Hematopoietic multipotent progenitor cell treated with erythropoietin and hydrocortisone succinate and interleukin-3 and kit ligand, for 8 days (in vitro differentiated cells): ENCODE measurements at places on chromosomes 4 and X.

GRCh38 chr4:183435803-183436202 lies 8.6 kb upstream of the CDKN2AIP start:
- DNase-seq = no peak

DNA sequence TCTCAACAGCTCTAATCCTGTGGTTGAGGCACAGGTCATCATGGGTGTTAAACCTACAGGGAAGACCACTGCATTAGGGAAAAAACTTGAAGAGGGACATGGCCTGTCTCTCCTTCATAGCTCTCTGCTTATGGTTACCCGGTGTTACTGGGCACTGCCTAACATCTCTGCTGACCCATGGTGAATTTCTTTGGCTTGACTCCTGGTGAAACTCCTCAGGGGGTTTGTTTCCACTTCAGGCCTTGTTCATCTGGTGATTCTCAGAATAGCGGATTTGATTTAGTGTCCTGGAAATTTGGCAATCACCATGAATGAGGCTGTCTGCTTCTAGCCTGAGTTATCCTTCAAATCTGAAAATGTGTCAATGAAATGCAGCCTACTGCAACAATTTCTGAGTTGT lies 114.4 kb downstream of the ZNF518B start:
- DNase-seq = no peak

DNA sequence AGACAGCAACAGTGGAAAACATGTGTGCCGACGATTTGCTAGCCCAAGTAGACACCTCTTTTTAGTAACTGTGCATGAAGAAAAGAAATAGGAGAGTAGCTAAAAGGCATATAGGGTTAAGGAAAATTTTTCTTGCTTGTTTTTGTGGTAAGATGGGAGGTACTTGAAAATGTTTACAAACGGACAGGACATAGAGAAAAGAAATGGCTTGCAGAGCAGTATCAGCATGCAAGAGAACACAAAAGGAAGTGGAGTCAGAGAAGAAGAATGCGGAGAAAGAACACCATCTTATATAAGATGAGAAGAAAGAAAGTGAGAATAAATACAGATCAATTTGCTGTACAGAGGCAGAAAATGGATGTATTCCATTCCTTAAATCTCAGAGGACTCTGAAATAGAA lies 263.7 kb upstream of the ETNPPL start:
- no peak for DNase-seq

DNA sequence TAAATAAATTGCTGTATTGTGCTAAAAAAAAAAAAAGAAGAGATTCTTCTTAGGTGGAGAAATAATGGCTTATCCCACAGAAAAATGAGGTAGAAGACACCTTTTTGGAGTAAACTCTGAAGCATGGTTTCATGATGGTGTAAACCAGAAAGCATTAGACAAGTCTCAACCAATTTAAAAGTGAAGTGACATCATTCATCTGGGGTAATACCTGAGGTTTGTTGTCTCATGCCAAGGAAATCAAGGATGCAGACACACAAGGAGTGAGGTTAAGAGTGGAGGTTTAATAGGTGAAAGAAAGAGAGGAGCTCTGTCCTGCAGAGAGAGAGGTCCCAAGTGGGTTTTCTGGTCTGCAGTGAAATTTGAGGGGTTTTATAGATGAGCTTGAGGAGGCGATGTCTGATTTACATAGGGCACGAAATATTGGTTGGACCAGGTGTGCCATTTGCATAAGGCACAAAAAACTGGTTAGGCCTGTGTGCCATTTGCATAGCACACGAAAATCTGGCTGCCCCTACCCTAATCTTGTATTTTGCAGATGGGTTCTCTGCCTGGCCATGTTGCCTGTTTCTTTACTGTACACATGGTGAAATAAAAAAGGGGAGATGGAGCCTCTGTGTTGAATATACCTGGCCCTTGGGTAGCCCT lies 25.0 kb upstream of the CWH43 start:
- DNase-seq = no peak

DNA sequence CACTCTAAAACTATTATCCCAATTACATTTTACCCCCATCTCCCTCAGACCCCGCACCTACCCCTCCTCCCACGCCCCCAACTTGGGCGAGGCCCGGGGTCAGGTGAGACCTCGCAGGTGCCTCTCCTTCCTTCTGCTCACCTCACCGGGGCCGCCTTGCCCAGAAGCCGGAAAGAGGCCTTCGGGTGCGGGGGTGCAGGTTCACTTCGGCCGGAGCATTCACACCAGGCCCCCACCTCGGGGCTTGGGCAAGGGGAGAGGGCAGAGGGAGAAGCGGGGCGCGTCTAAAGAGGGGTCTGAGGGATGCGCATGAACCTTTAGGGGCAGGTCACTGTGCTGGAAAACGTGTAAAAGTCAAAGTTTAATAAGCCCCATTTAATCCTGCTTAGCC lies 427 bp downstream of the ZNF182 start:
- peak; percentile 5 for DNase-seq

DNA sequence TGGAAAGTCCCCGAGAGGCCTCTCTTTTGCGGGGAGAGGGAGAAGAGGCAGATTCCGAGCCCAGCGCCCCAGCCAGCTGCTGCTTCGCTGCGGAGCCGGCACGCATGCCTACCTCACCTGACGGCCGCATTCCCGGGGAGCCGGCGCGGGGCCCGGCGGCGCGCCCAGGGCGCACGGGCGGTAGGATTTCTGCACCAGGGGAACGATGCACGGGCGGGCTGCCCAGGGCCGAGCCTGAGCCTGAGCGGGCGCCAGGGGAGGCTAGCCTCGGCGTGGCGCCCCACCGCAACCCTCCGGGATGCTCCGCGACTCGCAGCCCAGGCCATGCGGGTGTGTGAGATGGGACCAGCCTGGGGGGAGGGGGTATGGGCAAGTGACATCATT lies 81.3 kb upstream of the SCML1 start:
- DNase-seq = no peak
